Stimulated activated CD4-positive, alpha-beta T cell treated with anti-CD3 and anti-CD28 coated beads, Interleukin-1b, Interleukin-23, amount 100 ng/mL, for 1 hour (primary cell): ENCODE measurements at places on chromosomes 6 and 20.

DNA sequence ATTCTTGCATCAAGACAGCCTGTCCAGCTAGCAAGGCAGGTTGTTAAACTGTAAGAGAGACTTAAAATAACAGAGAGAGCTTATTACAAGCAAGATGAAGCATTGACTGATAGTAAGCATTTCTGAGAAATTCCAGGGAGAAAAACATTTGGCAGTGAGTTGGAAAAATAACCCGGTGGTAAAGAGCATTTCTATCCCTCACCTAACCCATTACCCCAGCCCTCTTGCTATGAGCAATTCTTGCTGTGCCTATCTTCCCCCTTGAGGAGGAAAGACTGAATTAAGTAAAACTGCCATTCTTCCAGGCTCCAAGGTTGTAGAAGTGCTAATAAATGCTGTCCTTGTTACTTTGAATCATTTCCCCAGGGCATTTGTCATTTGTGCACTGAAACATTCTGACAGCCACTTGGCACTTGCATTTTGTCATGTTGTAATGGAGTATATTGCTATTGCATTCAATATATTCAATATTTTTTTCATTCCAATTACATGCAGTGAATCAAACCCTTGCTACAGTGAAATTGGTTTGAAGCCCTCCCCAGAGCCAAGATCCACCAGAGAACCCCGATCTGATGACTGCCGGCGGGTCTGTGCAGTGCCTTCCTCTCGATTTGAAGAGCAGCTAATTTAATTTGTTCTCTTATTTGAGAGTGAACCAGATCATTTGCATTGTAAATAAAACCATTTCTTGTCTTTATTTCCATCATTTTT, 291.1 kb downstream of the HIVEP2 start:
- no peak for DNase-seq

DNA sequence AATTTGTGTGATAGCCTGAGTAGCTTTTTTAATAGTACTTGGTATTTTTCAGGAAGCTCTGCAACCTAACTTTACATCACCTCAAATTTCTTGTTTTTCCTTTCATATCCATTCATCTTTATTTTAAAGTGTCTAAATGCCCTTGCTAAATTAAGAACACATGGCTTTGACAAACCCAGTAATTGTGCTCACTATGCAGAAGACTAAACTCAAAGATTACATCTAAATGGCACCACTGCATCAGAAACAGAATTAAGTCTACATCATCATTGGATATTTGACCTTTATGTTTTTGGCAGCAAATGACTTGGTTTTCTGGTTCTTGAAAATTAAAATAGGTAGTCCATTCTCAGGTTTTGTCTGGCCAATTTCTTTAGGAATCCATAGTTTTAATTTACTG, 69.6 kb upstream of the HDGFL1 start:
- DNase-seq, result no peak

DNA sequence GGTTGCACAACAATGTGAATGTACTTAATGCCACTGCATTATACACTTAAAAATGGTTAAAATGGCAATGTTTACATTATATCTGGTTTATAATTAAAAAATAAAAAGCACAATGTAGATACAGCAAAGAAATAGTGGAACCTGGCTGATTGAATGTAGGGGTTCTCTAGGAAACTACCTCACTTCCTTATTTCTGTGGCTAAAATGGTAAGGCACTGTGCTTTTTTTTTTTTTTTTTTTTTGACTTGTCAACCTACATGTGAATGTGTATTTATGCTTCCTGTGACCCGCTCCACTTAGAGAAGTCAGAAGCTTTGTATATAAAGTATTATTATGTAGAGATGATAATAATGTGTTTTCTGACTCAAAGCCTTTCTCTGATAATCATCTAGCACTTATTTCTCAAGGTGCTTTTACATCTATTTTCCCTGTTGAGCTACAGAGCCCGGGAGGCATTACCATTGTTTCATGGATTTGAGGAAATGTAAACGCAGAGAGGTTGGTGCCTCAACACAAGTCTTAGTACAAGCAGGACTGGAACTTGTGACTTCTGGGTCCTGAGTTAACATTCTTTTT, 55.0 kb downstream of the SOX4 start:
- DNase-seq, result no peak

DNA sequence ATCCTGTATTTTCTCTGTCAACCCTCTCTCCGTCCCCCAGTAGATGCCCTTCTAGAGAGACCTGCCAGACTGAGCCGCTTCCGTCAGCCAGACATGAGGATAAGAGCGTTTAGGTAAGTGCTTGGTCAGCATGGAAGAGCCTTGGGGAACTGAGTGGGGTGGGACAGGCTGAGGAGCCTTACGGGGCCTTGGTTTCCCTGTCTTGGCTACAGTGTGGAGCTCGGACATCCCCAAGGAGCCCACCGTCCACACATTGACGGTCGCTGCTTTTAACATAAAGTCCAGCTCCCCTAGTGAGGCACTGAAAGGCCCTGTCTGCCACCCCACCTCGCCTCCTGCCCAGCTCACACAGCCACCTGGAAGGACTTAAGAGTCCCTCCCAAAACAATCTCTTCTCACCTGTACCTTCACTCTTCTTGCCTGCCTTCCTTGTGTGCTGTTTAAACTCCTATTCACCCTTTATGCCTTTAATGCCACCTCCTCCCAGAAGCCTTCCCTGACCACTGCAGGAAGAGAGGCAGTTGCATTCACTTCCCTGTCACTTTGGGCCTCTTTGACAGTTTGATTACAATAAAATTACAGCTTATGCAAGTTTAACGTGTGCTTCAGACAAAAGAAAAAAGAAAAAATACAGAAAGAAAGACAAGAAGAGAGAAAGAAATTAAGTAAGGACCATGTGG, 42.3 kb downstream of the PDYN start:
- no peak for DNase-seq

DNA sequence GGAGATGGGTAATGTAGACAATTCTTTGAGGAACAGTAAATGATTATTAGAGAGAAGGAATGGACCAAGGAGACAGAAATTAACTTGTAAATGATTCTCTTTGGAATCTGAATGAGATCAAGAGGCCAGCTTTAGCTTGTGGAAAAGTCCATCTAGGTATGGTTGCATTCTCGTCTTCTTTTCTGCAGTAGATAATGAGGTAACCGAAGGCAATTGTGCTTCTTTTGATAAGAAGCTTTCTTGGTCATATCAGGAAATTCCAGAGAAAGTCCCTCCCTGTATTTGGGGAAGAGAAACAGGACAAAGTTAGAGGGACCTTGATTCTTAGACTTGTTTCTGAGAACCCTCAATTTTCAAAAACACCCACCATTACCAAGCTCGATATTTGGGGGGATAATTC, 109.1 kb upstream of the PRSS16 start:
- DNase-seq, result no peak

GRCh38 chr20:8356806-8357205, 224.7 kb downstream of the PLCB1 start:
- DNase-seq, result no peak

DNA sequence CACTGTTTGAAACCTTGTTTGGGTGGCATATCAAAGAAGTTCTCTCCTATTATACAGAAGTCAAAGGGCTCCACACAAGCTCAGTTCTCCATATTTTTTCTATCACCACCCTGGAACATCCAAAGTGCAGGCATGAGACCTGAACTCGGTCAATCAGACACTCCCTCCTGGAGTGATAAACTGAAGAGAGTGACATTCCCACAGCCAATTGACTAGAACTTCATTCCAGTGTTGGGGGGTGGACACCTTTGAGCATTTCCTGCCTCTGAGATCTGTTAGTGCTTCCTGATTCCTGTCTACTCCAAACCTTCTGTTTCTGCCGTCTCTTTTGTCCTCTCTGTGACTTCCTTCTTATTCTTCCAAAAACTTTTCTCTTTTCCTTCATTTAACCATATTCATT, 220.7 kb upstream of the NOX3 start:
- DNase-seq, result no peak

GRCh38 chr6:121686611-121687023, 251.2 kb downstream of the GJA1 start:
- no peak for DNase-seq

GRCh38 chr6:131419702-131420101, 153.3 kb upstream of the ARG1 start:
- no peak for DNase-seq

DNA sequence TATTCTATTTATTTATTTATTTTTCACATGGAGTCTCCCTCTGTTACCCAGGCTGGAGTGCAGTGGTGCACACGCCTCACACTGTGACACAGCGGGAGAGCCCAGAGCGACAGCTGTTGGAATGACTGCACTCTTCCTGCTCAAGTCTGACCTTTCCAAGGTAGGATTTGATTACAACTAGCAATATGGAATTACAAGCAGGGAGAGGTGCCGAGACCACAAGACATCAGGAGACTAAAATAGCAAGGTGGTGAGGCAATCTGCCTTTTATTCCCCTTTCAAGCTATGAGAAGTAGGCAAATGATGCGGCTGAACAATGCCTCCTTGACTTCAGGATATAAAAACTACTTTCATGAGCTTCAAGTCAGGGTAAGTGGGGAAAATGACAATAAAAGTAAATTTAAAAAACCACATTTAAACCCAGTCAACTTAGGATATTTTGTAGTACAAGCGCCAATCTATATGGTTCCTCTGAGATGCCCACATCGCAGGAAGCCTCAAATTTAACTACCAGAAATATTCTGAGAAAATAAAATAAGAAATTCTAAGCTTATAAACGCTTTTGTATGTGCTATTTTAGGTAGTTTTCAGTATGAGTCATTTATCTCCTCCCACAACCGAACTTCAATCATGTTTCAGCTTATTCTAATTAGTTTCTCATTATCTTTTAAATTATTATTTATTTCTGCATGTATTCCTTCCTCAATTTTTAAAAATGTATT, 146.9 kb upstream of the SGK1 start:
- no peak for DNase-seq

- no peak for DNase-seq
Measured at GRCh38 chr6:168293636-168294530, 25.7 kb downstream of the DACT2 start.

DNA sequence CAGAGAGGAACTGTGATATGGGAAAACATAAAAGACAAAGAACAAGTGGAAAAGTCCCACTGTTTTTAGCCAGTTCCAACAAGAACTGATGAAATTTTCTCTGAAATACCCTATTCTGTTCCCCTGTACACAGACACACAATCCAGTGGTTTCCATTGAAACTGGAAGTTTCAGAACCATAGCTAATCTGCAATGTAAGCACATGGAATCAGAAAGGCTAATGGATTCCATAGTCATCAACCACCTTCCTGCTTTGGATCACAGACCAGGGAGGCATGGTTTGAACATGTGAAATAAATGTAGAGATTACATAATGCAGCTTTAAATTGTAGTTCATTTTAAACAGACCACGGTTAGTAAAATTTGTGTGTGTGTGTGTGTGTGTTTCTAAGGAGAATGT, 242.1 kb downstream of the GJA1 start:
- DNase-seq, result no peak

DNA sequence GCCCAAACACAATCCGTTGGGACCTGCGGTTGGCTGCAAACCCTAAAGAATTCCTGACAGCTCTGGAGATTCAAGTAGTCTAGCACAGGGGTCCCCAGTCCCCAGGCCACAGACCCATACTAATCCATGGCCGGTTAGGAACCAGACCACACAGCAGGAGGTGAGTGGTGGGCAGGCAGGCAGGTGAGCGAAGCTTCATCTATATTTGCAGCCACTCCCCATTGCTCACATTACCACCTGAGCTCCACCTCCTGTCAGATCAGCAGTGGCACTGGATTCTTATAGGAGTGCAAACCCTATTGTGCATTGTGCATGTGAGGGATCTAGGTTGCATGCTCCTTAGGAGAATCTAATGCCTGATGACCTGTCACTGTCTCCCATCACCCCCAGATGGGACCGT, 16.6 kb downstream of the TFEB start:
- DNase-seq, result no peak

- DNase-seq, result no peak
Measured at GRCh38 chr6:40606526-40606925, 19.4 kb upstream of the LRFN2 start.

- DNase-seq, result no peak
Measured at GRCh38 chr20:60694763-60695162, 557.3 kb upstream of the CDH4 start.

- no peak for DNase-seq
Measured at GRCh38 chr20:1822564-1823449, 72.4 kb upstream of the SIRPA start.

DNA sequence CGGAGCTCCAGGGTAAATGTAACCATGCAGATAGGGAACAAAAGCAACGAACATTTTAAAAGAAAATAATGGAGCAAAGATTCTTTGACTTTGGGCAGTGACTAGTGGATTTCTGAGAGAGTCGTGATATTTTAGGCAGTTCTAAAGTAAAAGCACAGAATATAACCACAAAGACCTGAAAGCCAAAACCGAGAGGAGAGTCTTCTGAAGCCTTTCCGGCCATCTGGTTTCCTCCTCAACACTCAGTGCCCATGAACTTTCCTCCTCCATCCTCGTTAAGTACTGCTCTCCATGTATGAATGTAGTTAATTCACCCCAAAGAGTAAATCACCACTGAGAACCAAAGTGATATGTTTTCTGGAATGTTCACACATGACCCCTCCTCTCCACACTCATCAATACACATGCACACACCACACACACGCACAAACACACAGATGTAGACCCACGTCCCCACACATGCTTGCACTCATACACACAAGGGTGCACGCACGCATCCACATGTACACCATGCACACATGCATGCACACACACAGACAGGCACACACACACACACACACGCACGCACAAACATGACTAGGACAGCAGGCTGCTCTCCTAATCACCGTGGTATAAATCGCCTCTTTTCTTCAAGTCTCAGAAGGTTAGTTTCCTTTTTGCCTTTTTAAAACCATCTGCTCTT, 109.5 kb downstream of the MYLK4 start:
- no peak for DNase-seq

GRCh38 chr6:31567531-31568370, 4.3 kb upstream of the LTA start:
- DNase-seq, result no peak

- DNase-seq, result peak; percentile 45
Measured at GRCh38 chr6:136288566-136289326, 900 bp downstream of the BCLAF1 start.

DNA sequence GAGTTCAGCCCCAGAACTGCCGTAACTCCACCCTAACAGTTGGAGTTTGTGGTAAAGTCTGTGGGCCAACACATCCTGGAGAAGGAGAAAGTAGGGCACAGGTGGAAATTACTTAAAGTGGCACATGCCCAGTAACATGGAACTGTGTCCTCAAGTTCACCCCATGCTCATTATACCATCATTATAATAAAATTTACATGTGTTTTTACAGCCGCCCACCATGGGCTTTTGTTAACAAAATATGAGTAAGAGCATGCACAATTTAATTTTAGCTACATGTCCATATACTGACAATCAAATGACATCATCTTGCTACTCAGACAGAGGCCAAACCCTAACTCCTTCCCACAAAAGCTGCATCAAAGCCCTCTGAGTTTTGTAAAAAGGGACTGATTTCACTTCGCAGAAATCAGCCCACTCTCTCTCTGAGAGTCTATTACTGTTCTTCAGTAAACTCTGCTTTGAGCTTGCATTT, 17.3 kb upstream of the ELOVL4 start:
- DNase-seq, result no peak
